ENCODE measurements at places on chromosomes 2 and 18. TPM values are rescaled to one million over a fixed set of nuclear protein-coding genes. Genes with fewer than 3 reads are reported as not detected.
A peak's percentile ranks its signal among the peaks of the same experiment; 100 is the strongest.

GRCh38 chr18:671405-671804, 14.0 kb downstream of the TYMS start:
- no peak overlapping the region for H3K4me3 ChIP-seq
- no peaks in the 10 kb centered on the region for H3K4me1 ChIP-seq
- peaks cover 2% of the 10 kb centered on the region for H3K36me3 ChIP-seq
- H3K27me3 ChIP-seq = no peaks in the 10 kb centered on the region
- no peak for DNase-seq
- no peak overlapping the region for H3K27ac ChIP-seq

GRCh38 chr2:142445551-142446072, 314.8 kb upstream of the LRP1B start:
- no peak overlapping the region for H3K4me3 ChIP-seq
- no peaks in the 10 kb centered on the region for H3K4me1 ChIP-seq
- H3K27ac ChIP-seq = no peak overlapping the region
- H3K36me3 ChIP-seq = no peaks in the 10 kb centered on the region
- no peak for DNase-seq

DNA sequence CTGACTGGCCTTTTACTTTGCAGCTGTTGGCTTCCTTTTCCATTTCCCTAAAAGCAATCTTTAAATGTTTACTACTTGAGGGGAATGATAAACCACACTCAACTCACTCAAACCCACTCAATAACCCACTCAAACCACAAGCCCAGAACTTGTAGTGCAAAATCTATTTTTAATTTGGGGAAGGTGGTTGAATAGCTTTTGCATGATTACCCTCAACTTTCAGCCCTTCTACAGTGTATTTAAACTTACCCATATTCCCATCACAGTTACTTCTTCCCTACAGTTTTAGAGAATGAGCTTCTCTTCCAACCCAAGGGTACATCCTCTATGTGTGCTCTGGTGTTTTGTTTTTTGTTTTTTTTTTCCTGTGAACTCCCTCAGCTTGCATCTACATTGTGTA, 636.1 kb downstream of the TDRD15 start:
- DNase-seq = no peak
- H3K27ac ChIP-seq = no peak overlapping the region
- H3K4me3 ChIP-seq = no peak overlapping the region
- no peaks in the 10 kb centered on the region for H3K4me1 ChIP-seq
- no peaks in the 10 kb centered on the region for H3K36me3 ChIP-seq

- DNase-seq = peak; percentile 94
- H3K4me3 ChIP-seq = peak overlapping the region; percentile 74
- H3K27me3 ChIP-seq = no peaks in the 10 kb centered on the region
- no peaks in the 10 kb centered on the region for H3K36me3 ChIP-seq
- H3K27ac ChIP-seq = peak overlapping the region; percentile 99
Observed at GRCh38 chr18:48952287-48953103, 1.7 kb upstream of the SMAD7 start.

DNA sequence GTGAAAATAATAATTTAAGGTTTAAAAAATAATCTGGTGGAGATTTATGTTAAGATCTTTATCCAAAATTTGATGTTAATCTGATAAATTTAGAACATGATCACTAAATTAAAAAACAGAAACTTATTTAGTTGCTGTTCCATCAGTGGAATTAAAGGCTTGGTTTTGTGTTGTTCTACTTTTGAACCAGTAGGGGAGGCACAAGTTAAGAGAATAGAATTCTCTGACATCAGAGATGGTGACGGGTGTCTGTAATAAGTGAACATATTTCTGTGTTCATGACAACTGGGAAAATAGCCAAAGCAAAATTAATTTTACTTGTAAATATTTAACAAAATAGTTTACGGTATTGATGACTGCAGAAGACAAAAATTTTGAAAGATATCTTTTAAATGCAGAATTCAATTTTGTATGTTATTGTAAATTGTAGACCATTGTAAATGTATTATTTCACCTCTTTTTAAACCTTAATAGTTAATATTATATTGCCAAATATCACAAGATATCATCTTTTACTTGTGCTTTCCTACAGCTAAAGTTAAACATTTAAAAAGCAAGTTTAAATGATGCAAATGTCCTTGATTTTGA, 106.0 kb downstream of the UBR3 start:
- H3K4me1 ChIP-seq = no peaks in the 10 kb centered on the region
- no peaks in the 10 kb centered on the region for H3K36me3 ChIP-seq
- H3K27ac ChIP-seq = no peak overlapping the region
- no peaks in the 10 kb centered on the region for H3K27me3 ChIP-seq
- H3K4me3 ChIP-seq = no peak overlapping the region

DNA sequence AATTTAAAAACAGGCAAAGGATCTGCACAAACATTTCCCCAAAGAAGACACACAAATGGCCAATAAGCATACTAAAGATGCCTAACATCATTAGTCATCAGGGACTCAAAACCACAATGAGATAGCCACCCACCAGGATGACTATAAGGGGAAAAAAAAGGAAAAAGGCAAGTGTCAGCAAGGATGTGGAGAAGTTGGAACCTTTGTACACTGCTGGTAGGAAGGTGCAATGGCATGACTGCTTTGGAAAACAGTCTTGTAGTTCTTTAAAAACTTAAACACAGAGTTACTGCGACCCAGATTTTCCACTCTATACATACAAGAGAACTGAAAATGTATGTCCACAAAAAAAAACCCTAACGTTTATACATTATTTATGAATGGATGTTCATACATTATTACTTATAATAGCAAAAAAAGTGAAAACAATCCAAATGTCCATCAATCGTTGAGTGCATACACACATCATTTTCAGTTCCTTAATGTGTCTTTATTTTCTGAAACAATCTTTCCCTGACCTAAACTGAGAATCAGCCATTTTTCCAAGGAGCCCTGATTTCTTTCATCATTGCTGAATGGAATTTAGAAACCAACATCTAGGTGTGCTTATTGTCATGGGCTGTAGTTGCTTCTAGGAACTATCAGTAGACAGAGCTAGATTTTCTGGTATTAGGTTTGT, 64.7 kb upstream of the TLK1 start:
- no peaks in the 10 kb centered on the region for H3K27me3 ChIP-seq
- H3K4me3 ChIP-seq = no peak overlapping the region
- no peaks in the 10 kb centered on the region for H3K36me3 ChIP-seq
- H3K4me1 ChIP-seq = no peaks in the 10 kb centered on the region
- H3K27ac ChIP-seq = no peak overlapping the region

- no peak for DNase-seq
- no peaks in the 10 kb centered on the region for H3K36me3 ChIP-seq
- H3K4me3 ChIP-seq = no peak overlapping the region
- no peak overlapping the region for H3K27ac ChIP-seq
Observed at GRCh38 chr2:27088634-27089033, 2.1 kb downstream of the KHK start.

- H3K36me3 ChIP-seq = no peaks in the 10 kb centered on the region
- peak; percentile 39 for DNase-seq
- H3K27me3 ChIP-seq = no peaks in the 10 kb centered on the region
Observed at GRCh38 chr18:25230658-25231326, 121.2 kb downstream of the ZNF521 start.

- no peak overlapping the region for H3K27ac ChIP-seq
- H3K36me3 ChIP-seq = no peaks in the 10 kb centered on the region
- H3K27me3 ChIP-seq = no peaks in the 10 kb centered on the region
- peak; percentile 57 for DNase-seq
- no peaks in the 10 kb centered on the region for H3K4me1 ChIP-seq
Observed at GRCh38 chr2:232761301-232761907, 15.0 kb downstream of the KCNJ13 start.

DNA sequence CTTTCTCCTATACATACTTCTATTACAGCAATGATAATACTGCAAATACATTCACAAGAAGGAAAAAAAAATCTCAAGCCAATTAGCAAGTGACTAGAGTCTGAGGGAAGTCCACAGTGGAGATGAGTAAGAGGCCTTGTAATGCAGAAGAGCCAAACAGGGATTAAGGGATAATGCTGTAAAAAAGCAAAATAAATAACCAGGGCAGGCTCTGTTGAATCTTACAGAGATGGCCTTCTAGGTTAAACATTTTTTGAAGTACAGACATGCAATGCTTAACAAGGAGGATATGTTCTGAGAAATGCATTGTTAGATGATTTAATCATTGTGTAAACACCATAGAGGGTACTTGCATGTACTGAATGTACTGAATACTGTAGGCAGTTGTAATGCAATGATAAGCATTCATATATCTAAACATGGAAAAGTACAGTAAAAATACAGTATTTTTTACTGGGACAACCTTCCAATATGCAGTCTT, 122.1 kb upstream of the RMDN2 start:
- H3K27ac ChIP-seq = peak overlapping the region; percentile 79
- peaks cover 18% of the 10 kb centered on the region for H3K4me1 ChIP-seq
- peak; percentile 70 for DNase-seq

DNA sequence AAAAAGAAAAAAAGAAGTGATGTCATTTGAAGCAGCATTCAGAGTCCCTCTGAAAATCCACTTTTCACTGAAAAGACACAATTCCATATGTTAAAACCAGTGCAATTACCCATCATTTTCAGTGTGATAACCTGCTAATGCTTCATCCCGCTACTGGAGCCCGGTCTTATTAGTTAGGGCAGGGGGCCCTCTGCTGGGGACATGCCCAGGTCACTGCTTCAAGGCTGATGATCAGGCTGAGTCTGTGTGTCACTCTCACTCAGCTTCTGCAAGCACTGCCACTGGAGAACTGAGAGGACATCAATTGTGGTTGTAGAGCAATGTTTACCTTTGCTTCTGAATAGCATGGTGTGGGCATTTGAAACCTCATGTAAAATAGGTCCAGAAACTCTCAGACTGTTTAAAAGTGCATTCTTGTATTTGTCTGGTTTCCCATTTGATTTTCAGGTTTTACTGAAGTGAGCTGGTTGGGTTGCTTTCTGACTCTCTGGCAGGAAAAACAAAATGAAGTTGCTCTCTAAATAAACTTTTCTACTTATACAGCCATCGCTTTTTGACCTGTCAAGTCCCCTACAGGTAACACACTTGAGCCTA, 49.2 kb upstream of the NXPH2 start:
- no peaks in the 10 kb centered on the region for H3K27me3 ChIP-seq
- no peak overlapping the region for H3K27ac ChIP-seq
- no peaks in the 10 kb centered on the region for H3K36me3 ChIP-seq

DNA sequence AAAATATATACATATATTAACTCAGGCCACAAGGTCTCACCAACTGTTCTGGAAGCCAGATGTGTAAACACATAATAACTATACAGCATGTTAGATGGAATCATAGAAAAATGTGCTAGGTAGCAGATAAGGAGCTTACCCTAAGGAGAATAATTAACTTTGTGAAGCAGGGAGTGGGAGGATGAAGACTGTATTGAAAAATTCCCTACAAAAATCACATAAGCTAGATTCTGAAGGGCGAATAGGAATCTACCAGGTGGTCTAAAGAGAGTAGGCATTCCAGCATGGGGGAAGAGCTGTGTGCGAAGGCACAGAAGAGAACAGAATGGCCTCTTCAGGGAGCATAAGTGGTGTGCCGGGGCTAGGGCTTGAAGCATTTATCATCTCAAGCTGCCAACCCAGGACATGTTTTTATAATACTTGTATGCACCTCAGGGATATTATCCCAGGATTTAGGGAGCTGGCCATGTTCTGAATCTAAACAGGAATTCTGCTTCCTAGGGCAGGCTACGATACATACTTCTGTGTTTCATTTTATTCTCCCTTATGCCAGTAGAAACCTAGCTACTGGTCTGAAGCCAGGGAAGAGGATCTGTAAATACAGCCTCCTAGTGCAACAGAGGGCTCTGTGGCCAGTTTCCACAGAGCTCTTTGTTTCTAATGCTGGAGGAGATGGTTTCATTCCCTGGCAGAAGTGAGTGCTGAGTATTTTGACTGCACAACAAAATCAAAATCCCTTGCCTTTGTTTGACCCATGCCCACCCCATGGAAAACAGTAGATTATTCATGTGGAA, 56.7 kb downstream of the NEMP2 start:
- H3K4me1 ChIP-seq = peaks cover 20% of the 10 kb centered on the region
- peak; percentile 31 for DNase-seq
- no peak overlapping the region for H3K4me3 ChIP-seq
- H3K36me3 ChIP-seq = no peaks in the 10 kb centered on the region
- H3K27ac ChIP-seq = peak overlapping the region; percentile 69
- no peaks in the 10 kb centered on the region for H3K27me3 ChIP-seq

GRCh38 chr2:144364944-144365738, 154.8 kb downstream of the ZEB2 start:
- no peak for DNase-seq
- H3K27ac ChIP-seq = no peak overlapping the region
- no peaks in the 10 kb centered on the region for H3K27me3 ChIP-seq
- H3K4me1 ChIP-seq = no peaks in the 10 kb centered on the region
- no peaks in the 10 kb centered on the region for H3K36me3 ChIP-seq

GRCh38 chr18:56678836-56679565, 27.8 kb downstream of the WDR7 start:
- no peaks in the 10 kb centered on the region for H3K27me3 ChIP-seq
- no peak overlapping the region for H3K27ac ChIP-seq
- H3K4me1 ChIP-seq = no peaks in the 10 kb centered on the region
- DNase-seq = no peak
- H3K36me3 ChIP-seq = no peaks in the 10 kb centered on the region

DNA sequence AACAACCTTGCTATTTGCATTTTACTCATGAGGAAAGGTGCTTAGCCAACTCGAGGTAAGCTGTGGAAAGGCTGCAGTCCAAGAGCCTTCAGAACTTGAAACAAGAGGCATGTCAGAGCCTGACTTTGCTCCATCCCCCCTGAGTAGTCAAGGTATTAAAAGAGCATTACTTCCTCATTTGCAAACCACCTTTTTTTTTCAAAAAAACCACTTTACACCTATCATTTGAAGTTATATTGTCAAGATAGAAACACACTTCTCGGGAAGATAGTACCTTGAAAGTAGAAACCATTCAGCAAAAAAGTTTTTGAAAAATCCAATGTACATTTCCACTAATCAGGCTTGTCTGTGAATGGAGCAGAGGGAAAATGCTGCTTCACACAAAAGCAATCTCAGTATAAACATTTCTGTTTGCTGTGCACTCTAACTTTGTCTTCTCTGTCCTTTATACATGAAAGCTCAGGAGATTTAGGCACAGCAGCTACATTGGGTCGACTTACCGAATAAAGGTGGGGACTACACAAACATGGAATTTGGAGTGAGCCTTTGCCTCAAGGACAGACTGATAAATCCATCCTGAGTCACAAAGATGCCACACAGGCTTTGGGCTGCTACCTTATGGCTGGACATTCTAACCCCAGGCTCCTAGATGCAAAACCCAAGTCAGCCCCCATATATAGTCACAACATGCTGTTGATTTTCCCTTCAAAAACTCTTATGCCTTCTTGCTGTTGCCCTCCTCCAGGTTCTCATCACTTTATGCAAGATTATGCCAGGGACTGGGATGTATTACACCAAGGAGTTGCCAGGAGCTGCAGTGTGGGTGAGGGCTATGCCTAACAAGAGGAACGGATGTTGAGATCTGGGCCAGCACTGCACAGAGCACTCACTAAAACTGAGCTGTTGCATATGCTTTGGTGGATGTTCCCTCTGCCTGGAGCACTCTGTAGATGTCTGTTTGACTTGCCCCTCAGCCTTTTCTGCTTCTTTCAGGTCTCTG, 41.4 kb upstream of the EML4 start:
- H3K36me3 ChIP-seq = no peaks in the 10 kb centered on the region
- peaks cover 35% of the 10 kb centered on the region for H3K4me1 ChIP-seq
- peak overlapping the region; percentile 77 for H3K27ac ChIP-seq
- no peak for DNase-seq
- H3K27me3 ChIP-seq = no peaks in the 10 kb centered on the region

GRCh38 chr2:239199041-239199768, 201.6 kb downstream of the HDAC4 start:
- H3K4me3 ChIP-seq = no peak overlapping the region
- H3K27me3 ChIP-seq = no peaks in the 10 kb centered on the region
- no peak for DNase-seq
- H3K36me3 ChIP-seq = no peaks in the 10 kb centered on the region

Gene KHK
- polyA plus RNA-seq = 57.7 TPM

Gene STON1
- polyA plus RNA-seq = 12.2 TPM

Gene SERPINB2
- 0.86 TPM for polyA plus RNA-seq

Gene MYL1
- not detected for polyA plus RNA-seq

Gene UGT1A3
- polyA plus RNA-seq = not detected

Gene CCDC148
- polyA plus RNA-seq = 0.62 TPM

All from hepatocyte (in vitro differentiated cells).